ENCODE measurements at places on chromosomes 1 and 21.

GRCh38 chr1:20250340-20250989 is 40.2 kb upstream of the VWA5B1 start:
- no peak for DNase-seq

GRCh38 chr1:8905582-8906191 is 27.2 kb upstream of the ENO1 start:
- no peak for DNase-seq

DNA sequence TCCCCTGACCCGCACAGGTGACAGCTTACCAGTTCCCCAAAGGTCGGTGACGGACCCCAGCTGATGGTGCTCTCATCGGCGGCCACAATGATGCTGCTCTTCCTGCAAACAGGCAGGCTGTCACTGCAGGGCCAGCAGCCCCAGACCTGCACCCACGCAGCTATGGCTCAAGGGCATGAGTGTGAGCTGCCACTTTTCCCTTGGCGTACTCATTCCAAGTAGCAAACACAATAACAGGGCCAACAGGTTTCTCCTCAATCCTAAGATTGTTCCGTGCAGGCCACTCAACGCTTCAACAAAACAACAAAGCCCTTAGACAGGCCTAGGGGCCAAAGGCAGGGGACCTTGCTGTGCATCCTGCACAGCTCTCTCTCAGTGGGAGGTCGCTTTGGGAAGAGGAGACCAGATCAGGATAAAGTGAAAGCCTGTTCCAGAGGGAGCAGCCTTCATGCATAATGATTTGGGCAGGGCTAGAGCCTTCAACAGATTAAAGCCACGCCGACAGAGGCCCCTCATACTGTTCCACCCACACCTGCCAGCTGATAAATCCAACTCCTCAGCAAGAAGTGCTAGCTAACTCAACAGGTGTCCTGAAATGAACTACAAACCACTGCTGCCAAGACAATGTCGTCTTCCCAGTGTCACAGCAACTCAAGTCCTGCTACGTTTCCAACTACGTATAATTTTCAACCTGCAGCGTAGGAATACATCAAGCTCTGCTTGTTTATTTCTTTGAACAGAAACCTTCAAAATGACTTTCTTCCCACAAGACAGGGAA is 27.2 kb downstream of the RCC2 start:
- DNase-seq = no peak

DNA sequence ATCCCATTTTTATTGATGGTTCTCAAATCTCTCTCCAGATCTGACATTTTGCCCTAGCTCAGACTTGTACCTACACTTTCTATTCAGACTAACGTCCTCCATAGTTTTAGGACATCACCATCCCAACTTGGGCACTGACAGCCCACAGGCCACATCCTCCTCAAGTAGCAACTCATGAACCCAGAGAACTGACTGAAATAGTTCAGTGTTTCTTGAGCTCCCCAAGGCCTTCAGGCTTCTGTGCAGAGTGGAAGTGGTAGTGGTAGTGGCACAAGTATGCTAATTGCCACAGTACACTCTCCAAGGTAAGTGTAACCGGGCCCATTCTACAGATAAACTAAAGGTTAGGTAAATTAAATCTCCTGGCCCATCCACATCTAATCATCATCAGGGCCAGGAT is 112.6 kb downstream of the SLC45A1 start:
- DNase-seq = no peak

GRCh38 chr1:120178799-120179756 is 2.8 kb upstream of the SEC22B start:
- DNase-seq = peak; percentile 60

GRCh38 chr1:2555634-2556276 is 416 bp upstream of the TNFRSF14 start:
- DNase-seq = no peak

DNA sequence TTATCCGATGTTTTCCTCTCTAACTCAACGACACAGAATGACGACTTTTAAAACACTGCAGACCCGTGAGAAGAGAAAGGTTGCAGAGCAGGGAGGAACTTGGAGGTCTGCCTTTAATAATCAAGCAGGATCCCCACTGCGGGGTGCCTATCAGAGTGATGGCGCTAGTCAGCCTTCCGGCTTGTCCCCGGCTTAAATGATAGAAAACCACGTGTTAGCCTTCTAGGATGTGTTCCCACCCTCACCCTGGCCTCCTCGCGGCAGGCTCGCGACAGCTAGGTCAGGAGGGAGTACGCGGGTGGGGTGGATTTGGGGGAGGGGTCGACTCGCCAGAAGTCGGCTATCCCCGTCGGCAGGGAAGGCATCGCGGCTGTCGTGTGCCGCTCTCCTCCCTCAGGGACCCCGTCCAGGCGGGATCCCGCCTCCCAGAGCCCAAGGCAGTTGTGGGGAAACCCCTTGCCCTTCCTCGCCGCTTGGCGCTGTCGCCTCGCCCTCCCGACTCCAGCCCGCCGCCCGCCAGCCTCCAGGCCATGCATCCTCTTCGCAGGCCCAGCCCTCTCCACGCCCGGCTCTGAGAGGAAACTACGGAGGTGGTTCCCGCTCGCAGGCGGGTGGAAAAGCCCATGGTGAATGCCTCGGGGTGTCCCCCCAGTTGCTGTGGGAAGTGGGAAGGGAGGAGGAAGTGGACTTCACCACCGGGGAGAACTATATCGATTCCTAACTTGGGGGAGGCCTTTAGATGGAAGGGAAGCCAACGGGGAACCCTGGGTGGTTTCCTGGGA is 1.1 kb upstream of the SMG7 start:
- peak; percentile 43 for DNase-seq

DNA sequence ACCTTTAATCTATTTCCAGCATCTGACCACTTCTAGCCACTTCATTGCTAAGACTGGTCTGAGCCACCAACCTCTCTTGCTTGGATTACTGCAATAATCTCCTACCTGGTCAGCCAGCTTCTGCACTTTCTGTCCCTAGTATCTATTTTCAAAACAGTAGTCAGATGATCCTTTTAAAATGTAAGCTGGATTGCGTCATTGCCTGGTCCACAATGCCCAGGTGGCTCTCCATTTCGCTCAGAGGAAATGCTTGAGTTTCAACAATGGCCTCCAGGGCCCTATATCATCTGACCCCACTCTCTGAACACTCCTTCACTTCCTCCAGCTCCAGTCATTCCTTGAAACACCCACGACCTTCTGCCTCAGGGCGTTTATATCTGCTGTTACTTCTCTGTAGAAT is 2.3 kb downstream of the FYB2 start:
- peak; percentile 33 for DNase-seq

- no peak for DNase-seq
Observed at GRCh38 chr21:25997788-25998611, 172.6 kb downstream of the APP start.

GRCh38 chr1:42824481-42825035 is 7.4 kb upstream of the SVBP start:
- DNase-seq = no peak

DNA sequence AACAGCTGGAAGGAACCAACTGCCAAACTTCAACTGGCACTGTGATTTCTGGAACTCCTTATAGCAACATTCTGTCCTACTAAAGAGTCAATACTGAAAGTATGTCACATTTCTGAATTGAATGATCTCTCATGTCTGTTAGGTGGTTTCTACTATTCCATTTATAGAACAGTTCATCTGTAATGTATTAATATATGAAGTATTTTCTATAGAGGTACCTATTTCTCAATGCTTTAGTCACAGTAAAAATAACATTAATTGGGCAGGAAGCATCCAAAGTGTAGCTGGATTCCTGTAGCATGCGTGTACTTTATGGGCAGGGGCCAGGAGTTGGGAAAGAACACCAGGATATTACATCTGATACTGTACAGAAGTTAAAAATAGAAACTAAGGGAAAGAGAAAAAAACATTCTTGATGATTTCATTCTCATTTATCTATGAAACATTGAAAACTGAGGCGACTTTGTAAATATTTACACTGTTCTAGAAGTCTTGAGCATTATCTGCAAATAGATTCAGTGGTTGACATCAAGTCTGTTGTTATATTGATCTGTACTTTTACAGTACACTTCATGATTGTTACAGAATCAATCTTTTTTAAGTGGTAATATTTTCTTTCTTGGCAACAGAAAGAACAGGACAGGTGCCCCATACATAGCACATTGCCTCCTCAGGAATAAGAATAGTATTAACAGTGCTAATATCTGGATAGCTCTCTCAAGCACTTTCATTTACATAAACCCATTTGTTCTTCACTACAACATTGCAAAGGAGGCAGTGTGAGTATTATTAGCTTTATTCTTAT is 6.2 kb upstream of the ZNF281 start:
- peak; percentile 91 for DNase-seq
